Neural progenitor cell (in vitro differentiated cells): ENCODE measurements at places on chromosomes 16 and 17. TPM values are rescaled to one million over a fixed set of nuclear protein-coding genes. Genes with fewer than 3 reads are reported as not detected.

- peak; percentile 96 for DNase-seq
These were observed at the start of gene PPP4C for GRCh38 chr16:30075503-30076275. Gene PPP4C (plus strand): TSS chr16:30075994. CDS start chr16:30076378, 384 bp downstream.

- DNase-seq = peak; percentile 83
These were observed 34.7 kb downstream of the BAHCC1 start for GRCh38 chr17:81429821-81430551.

DNA sequence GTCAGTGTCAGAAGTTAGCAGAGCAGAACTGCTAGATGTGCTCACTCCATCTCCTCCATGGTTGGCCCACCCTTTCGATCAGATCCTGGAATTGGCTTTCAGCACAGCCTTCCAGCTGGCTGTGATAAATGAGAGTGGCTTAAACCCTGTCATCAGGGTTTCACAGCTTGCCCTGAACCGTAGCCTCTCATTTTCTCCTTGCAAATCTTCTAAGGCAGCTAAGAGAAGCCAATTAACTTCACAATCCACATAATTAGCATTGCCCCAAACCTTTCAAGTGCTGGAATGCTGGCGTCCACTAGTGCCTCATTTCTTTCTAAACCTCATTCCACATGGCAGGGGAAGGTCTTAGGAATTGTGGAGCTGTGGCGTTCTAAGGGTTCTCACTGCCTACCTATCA lies 21.7 kb downstream of the MILR1 start:
- peak; percentile 77 for DNase-seq

DNA sequence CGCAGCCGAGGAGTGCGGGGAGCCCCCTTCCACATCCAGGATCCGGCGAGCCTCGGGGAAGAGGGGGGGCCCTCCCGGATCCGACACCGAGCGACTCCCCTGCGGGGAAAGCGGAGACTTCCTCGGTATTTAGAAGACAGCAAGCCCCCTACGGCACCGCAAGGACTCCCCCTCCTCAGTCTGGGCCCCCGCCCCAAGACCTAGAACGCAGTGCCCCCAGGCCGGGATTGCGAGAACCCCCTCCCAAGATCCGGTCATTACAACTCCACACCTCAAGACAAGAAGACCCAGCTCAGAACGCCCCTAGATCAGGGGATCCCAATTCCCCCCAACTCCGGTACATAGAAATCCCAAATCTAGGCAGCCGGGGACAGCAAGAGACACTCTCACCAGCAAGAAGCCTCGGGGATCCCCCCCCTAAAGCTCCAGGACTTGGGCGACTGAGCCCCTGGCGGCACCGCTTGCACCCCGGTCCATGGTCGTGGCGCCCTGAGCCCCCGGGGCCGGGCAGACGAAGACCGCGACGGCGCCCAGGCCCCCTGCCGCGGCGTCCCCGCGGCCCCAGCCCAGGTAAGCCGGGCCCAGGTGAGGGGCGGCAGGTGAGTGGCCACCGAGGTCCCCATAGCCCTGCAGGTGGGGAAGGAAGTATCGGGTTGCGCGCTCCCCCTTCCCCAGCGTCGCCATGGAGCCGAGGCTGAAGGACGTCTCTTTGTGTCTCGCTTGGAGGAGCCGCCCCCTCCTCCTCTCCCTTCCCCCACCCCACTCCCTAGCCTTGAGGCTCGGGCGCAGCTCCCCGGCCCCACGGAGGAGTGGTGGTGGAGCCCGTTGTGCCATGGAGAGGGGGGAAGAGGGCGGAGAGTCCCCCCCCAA lies 641 bp downstream of the SBK1 start:
- DNase-seq = peak; percentile 88

- DNase-seq = no peak
These were observed 26.2 kb upstream of the ZNF652 start for GRCh38 chr17:49388290-49388640.

Gene CHRNE
- 0.19 TPM in 1 of 2 replicates, not detected in the other for total RNA-seq

Gene KRT33A
- not detected in 2 replicates for total RNA-seq
